Activated CD8-positive, alpha-beta memory T cell treated with anti-CD3 and anti-CD28 coated beads, Interleukin-2, amount 50 U/mL, for 4 hours (primary cell): ENCODE measurements at places on chromosomes 3 and 15.

DNA sequence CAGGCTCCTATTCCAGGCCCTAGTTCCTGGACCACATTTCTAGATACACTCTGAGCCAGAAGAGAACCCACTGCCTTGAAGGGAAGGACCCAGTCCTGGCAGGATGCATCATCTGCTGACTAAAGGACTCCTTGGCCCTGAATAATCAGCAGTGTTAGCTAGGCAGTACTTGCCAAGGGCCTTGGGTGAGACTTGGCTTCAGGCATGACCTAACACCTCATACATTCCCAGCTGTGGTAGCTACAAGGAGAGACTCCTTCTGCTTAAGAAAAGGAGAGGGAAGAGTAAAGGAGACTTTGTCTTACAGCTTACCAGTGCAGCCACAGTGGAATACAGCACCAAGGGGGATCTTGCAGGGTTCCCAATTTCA lies 26.4 kb downstream of the PEAK1 start:
- no peak for DNase-seq

- DNase-seq = no peak
Observed at GRCh38 chr3:37668431-37668817, 193.3 kb upstream of the CTDSPL start.

DNA sequence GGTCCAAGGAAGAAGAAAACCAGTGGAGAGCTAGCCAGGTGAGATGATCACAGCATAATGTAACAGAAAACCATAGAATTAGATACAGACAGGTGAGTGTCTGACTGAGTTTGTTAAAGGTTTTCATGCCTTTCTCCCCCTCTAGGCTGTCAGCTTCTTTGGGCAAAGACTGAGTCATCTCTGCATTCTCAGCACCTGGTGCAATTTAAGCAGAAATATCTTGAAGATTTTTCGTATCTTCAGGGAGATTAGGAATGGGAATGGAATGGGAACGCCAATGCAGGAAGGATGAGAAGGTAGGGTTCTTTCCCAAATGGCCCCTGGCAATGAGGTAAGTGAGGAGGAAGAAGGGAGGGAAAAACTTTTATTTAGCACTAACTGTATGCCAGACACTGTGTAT lies 122.0 kb upstream of the SLC7A14 start:
- no peak for DNase-seq

GRCh38 chr3:196274585-196274984 lies 12.9 kb downstream of the PCYT1A start:
- DNase-seq = peak; percentile 39

- DNase-seq = no peak
Observed at GRCh38 chr15:70278644-70279043, 180.9 kb upstream of the TLE3 start.

DNA sequence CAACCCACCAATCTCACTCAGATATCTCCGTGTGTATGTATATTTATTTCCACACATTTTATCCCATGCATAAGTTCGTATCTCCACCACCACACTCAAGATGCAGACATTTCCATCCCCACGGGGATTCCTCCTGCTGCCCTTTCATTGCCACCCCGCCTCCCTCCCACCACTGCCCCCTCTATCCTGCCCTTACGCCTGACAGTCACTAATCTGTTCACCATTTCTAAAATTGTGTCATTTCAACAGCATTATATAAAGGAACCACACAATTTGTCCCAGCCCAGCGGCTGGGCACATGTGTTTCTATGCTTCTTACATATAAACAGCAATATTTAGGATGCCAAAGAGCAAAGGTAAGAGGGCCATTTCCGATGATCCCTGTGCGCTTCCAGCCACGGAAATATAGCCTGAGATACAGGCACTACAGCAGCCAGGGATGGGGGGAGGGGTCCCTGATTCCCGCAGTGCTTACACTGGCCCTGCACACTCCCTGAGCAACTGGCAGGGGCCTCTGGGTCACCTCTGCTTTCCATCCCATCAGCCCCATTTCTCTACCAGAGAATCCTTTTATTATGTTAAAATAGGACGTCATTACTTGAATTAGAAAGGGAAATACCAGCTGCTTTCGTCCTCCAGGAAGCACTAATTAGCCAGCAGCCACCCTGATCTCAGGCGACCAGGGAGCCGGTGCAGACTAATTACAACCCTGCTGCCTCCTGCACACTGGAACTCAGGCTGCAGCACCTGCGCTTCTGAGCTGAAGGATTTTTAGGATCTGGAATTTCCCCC lies 372.0 kb upstream of the ATP10A start:
- no peak for DNase-seq

DNA sequence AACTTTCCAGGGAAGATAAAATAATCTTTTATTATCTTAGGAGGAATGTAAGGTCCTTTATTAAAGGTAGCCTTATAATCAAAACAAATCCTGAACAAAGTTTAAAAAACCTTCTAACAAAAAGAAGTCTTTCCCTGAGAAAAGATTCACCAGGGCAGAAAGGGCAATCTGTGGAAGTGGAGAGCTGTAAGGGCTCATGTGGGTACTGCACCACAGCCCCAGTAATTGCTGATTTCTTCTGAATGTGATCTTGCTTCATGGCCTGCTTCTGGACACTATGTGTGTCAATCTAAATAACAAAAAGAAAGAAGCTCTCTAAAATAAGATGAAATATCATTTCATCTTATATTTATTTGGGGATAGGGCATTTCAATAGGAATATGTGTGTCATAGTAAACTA lies 1501.6 kb downstream of the OTOL1 start:
- no peak for DNase-seq

GRCh38 chr15:90650117-90650955 lies 66.8 kb upstream of the BLM start:
- no peak for DNase-seq

GRCh38 chr3:197432384-197433127 lies 123.2 kb downstream of the BDH1 start:
- DNase-seq = no peak

DNA sequence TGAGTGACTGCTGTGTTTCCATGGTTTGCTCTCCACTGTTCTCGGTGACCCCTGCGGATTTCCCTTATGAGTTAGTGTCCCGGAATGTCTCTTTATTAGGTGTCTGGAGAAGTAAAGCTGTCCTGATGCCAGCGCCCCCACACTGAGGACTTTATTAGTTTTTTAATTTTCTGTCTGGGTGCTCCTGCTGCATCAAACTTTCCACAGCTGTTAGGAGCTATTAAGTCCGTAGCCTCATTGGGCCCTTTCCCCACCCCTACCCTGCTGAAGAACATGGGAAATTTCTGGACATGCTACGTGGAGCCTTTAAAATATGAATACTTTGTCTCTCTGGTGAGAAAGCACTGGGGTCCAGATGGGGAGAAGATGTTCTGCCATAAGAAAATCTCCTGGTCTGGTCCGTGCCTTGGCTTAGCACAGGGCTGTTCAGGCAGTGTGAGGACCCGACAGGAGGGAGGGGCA lies 161.7 kb upstream of the HES1 start:
- DNase-seq = no peak

- no peak for DNase-seq
Observed at GRCh38 chr15:58221591-58222241, 83.5 kb downstream of the AQP9 start.

DNA sequence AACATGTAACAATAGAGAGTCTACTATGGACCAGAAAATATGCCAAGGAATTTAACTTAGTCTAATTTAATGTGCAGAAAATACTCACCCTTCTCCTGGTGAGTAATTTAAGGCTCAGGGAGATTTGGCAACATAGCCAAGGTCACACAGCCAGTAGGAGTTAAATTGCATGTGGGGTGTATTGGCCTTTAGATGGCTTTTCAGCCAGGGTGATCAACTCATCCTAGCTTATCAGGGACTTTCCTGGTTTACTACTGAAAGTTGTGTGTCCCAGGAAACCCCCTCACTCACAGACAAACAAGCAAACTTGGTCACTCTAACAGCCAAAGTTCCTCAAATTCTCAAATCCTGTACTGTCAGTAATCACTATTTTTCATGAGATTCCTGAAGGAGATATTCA lies 2.6 kb upstream of the SLC9A9 start:
- no peak for DNase-seq

DNA sequence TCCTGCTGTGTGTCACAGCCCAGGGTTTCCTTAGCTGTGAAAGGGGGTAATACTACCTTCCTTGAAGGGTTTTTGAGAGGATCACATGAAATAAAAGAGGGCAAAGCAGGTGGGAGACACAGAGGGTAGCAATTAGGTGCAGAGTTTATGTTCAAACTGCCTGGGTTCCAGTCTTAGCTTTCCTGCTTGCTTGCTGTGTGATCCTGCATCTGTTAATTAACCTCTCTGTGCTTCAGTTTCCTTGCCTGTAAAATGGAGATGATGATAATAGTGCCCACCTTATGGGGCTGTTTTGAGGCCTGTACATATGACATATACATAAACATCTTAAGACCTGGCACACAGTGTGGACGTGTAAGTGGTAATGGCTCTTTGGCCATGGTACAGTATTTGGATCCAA lies 35.0 kb downstream of the SPSB4 start:
- no peak for DNase-seq

DNA sequence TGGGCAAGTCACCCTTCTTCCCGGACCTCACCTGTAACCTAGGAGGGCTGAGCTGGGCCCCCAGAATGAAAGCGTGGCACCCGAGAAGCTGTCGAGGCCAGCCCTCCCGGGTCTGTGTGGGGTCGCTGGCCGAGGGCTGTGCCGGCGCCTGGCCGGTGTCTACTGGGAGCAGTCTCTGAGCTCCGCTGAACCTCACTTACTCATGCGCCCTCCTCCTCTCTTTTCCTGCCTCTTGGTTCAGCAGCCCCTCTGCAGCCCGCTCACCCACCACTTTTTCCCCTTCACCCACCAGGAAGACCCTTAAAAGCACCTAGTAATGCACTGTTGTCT lies 419 bp downstream of the HYKK start:
- DNase-seq = no peak

DNA sequence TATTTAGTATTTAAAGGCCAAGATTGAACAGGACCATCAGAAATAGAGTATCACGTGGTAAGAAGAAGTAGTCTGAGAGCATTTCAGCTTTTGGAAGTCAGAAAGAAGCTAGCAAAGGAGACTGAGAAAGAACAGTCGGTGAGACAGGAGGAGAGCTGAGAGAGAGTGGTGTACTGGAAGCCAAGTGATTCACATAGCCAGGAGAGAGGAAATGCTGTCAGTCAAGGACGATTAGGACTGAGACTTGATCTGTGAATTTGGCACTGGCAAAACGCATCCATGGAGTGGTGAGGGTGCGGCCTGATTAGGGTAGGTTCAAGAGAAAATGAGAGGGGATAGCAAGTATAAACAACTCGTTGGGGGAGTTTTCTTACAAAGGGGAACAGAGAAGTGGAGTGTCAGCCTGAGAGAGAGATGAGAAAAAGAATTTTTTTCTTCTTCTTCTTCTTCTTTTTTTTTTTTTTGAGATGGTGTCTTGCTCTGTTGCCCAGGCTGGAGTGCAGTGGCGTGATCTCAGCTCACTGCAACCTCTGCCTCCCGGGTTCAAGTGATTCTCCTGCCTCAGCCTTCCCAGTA lies 44.9 kb downstream of the CHD2 start:
- no peak for DNase-seq

DNA sequence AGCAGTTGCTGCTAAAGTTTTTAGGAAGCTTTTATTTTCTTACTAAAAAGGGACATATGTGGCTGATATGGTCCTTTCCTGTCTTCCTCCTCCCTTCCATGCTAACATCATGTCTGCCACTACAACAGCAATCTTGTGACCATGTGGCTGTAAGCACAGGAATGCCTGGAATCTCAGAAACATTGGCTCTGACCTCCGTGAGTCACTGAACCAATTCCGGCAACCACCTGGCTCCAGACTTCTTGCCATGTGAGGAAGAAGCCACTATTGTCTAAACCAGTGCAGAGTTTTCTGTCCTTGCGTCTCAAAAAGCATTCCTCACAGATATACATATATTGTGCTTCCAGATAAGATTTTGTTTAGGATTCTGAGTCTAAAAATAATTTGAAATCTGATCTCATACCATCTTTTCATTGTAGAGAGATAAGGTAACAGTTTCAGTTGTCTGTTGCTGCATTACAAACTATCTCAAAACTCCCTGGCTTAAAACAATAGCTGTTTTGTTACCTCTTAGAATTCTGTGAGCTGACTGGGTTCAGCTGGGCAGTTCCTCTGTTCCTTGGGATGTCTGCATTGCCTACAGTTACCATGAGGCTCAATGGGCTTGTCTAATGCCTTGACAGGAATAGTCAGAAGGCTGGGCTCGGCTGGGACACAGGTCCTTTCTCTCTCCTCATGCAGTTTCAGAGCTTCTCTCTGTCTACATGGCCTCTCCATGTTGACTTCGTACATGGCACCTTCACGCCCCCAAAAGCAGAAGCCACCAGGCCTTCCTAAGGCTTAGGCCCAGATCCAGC lies 77.3 kb upstream of the MAGI1 start:
- no peak for DNase-seq

- no peak for DNase-seq
Observed at GRCh38 chr3:129445471-129445870, 5.4 kb downstream of the IFT122 start.

DNA sequence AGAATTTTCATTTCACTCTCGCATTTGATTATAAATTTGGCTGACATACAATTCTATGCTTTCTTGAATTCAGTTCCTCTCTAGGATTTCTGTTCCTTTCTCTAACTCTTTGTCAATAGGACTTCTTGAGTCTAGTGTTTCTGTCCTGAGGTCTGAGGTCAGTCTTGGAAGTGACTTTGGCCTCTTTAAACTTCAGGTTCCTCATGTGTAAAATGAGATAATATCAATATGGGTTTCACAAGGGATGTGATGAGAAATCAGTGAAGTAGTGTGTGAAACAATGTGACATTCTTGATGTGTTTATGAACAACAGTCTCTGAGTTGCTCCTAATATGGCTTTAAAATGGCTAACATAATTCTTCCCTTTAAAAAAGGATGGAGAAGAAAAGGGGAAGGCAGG lies 92.2 kb downstream of the SV2B start:
- DNase-seq = no peak

DNA sequence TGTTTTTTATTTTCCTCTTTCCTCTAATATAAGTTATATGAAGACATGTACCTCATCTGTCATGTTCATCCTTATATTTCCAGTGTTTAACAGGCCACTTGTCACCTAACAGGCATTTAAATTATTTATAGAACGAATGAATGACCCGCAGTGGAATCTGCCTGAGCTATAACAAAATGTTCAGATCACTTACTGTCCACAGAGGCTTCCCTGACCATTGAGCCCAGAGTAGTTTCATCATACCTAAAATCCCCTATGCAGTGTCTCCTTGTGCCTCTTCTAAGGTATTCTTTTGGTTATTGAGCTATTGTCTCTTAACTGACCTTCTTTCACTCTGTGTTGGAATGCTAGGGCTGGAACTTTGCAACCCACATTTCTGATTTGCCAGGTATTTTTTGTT lies 748.5 kb downstream of the NTRK3 start:
- DNase-seq = no peak
